ENCODE measurements at places on chromosomes 4 and X.

GRCh38 chr4:52010986-52011385 lies 9.2 kb downstream of the LRRC66 start:
- DNase-seq, result no peak

- no peak for DNase-seq
Measured at GRCh38 chrX:66221856-66222255, 57.8 kb downstream of the HEPH start.

GRCh38 chr4:42302348-42302747 lies 94.9 kb upstream of the SHISA3 start:
- peak; percentile 40 for DNase-seq

DNA sequence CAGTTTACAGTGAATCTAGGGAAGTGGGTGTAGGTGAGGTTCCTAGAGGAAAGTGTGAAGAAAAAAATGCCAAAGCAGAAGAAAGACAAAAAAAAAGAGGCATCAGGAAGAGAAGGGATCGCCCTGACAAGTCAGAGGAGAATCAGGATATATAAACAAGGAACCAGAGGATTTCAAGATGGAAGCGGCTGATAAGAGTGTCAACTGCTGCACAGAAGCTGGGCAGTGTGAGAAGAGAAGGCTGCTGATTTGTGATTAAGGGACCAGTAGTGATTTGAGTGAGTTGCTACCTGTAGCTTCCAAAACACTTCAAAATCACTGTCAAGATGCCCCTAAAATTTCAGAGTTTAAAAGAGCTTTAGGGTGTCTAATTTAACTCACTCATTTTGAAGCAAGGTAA lies 258.2 kb downstream of the PPP3CA start:
- DNase-seq, result no peak

DNA sequence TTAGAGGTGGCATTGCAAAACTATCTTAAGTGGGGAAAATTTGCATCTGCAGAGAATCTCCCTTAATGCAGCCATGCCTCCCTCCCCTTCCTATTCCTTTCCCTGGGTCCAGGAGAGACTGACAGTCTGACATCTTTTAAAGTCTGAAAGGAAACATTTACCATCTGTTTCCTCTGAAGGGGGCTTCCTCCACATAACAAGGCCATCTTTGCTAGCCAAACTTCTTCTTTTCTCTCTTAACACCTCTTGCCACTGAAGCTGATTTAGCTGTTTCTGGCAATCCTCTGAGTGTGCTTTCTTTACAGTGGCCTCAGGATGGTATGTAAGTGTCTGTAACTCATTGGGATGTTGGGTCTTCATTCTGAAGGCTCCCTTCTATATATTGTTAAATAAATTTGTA lies 34.6 kb upstream of the AADAT start:
- DNase-seq, result no peak

- no peak for DNase-seq
Measured at GRCh38 chrX:109187473-109188168, 294.3 kb downstream of the GUCY2F start.

DNA sequence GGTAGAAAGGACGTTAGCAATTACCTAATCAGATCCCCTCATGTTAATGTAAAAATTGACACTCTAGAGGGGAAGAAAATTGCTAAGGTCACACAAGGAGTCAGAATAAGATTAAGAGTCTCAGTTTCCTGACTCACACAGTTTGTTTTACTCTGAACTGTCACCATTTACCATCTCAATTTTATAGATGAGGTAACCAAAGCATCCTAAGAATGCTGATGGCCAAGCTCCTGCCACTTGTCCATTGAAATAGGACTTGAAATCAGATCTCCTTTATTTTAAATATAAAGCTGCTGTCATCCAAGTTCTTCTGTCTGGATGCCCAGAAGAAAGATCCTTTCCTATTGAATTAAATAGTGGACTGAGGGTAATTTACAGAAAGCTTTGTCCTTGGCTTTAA lies 114.8 kb upstream of the VAMP7 start:
- no peak for DNase-seq

- DNase-seq, result no peak
Measured at GRCh38 chrX:123590842-123591486, 141.9 kb downstream of the THOC2 start.

DNA sequence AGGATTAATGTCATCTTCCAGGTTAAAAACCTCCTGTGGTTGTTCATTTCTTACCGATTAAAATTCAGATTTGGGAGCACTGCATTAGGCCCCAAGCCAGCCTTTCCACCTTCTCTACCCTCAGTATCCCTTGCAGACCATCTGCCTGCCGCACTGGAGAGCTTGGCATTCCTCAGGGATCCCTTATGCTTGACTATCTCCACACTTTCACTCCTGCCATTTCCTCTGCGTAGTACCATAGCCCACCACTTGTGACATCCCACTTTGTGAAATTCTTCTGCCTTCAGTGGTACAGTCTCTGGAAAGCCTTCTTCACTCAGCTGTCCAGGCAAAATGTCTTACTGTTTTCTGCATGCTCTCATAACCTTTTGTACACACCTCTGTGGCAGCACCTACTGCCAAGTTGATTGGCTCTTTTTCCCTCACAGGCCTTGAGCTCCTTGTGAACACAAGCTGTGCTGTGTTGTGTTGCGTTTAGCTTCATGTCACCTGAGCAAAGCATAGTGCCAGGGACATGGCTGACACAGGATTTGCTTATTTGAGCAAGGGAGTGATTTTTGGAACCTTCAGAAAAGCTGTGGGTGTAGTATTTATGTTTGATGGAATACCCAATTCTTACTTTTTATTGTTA lies 156.4 kb downstream of the ARX start:
- no peak for DNase-seq

- DNase-seq, result no peak
Measured at GRCh38 chr4:74418063-74418670, 26.8 kb upstream of the AREG start.

DNA sequence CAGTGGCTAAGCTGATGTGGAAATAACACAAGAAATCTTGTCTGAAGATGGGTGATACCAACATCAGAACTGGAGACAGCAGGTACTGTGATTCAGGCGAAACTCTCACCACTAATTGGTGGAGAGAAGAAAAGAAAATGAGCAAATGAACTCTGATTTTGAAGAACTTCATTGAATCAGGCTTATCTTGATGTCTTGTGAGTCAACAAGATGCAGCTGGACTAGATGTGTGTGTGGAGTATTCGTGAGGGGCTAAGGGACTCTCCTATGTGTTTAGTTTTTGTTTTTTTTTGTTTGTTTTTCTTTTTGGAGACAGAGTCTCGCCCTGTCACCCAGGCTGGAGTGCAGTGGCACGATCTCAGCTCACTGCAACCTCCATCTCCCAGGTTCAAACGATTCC lies 131.6 kb downstream of the DHRSX start:
- DNase-seq, result no peak

GRCh38 chrX:9355739-9356138 lies 109.1 kb upstream of the TBL1X start:
- no peak for DNase-seq

DNA sequence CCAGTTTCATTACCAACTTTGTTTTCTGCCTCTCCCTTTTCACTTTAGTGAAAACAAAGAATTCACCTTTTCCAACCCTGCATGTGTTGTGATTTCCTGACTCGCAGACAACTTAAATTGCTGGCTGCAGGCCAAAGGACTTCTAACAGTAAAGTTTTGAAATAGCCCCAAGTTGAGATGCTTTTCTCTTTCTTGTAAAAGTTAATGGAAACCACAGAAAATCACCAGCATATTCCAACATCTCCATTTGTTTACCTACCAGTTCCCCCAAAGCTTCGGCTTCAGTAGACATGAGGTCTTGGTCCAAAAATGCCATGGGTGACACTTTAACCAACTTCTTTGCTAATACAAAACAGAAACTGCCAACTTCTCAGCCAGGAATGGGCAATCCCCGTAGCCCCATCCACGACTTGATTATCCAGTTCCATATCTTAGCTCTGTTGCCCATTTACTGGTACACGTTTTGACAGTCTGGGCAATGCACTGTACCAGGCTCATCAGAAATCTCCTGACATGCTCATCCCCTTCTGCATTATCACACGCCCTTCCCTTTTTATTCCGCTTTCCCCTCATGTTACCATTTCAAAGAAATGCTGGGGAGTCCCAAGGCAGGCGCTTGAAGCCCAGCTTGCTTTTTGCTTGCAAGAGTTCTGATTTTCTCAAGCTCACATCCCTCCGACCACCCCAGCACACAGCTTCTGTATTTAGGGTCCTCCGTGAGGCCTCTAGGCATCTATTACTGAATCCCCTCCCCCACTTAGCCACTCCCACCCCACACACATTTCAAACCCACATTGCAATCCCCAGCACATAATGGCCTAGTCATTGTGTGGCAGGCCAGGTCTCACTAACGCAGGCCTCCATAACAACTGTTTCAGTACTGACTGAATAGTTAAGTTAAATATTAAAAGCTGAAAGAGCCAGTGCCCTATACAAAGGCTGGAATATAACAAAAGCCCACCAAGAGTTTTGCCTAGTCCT lies 137.9 kb upstream of the S100G start:
- no peak for DNase-seq

GRCh38 chr4:101941816-101942358 lies 151.4 kb downstream of the BANK1 start:
- no peak for DNase-seq
